ENCODE measurements at places on chromosomes 2 and 18.

DNA sequence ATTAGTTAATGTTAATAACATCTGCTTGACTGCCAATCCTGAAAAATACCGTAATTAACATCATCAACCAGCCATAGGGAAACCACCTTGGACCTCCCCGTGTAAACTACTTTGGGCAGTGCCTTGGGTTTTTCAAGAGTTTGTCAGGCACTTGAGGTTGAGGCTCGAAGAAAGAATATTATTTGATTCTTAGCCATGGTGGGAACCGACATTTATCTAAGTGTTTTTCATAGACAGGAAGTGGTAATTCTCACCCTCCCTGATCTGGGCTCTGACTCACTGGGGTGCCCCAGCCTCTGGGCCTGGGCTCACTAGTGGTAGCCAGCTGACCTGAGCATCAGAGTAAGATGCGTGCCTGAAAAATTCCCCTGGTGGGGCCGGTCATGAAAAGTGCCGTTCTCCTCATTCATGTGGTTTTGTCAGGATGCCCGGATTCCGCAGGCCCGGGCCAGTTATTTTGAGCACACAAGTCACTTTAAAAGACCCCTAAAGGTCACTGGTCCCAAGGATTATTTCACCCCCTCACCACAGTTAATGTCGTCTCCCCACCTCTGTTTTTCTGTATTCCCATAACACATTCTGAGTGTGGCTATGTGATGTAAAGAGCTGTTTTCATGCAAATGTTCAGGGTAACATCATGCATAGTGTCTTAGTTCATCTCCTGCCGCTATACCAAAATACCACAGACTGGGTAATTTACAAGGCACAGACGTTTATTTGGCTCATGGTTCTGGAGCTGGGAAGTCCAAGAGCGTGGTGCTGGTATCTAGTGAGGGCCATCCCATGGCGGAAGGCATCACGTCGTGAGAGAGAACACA is 21.6 kb upstream of the SPATA3 start:
- no peak for DNase-seq

DNA sequence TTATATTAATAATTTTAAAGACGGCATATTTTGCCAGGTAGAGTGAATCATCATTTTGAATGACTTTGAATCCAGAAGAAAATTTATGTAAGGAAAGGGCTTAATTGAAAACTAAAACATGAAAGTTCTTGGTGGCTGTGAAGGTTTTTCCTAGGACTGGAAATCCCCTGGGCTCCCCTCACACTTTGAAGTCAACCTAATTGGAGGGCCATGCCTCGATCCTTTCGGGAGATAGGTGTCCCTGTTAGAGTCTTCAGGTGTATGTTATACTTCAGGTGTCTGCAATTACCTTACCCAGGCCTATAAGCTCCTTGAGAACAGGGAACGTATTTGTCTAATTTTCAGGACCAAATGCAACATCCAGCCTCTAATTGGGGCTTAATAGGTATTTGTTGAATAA is 73.0 kb downstream of the ARL4C start:
- no peak for DNase-seq

- no peak for DNase-seq
These were observed 91.1 kb upstream of the NOL4 start for GRCh38 chr18:34315591-34316352.

GRCh38 chr18:3655254-3656050 is 205.5 kb downstream of the TGIF1 start:
- no peak for DNase-seq

GRCh38 chr2:62443886-62444285 is 62.1 kb downstream of the TMEM17 start:
- no peak for DNase-seq

GRCh38 chr2:10917927-10918326 is 6.2 kb downstream of the KCNF1 start:
- no peak for DNase-seq

- no peak for DNase-seq
These were observed 20.8 kb upstream of the TMEM17 start for GRCh38 chr2:62526531-62527381.

GRCh38 chr2:179771791-179772190 is 89.6 kb downstream of the ZNF385B start:
- no peak for DNase-seq

GRCh38 chr2:213252206-213252605 is 32.1 kb upstream of the SPAG16 start:
- DNase-seq: no peak

DNA sequence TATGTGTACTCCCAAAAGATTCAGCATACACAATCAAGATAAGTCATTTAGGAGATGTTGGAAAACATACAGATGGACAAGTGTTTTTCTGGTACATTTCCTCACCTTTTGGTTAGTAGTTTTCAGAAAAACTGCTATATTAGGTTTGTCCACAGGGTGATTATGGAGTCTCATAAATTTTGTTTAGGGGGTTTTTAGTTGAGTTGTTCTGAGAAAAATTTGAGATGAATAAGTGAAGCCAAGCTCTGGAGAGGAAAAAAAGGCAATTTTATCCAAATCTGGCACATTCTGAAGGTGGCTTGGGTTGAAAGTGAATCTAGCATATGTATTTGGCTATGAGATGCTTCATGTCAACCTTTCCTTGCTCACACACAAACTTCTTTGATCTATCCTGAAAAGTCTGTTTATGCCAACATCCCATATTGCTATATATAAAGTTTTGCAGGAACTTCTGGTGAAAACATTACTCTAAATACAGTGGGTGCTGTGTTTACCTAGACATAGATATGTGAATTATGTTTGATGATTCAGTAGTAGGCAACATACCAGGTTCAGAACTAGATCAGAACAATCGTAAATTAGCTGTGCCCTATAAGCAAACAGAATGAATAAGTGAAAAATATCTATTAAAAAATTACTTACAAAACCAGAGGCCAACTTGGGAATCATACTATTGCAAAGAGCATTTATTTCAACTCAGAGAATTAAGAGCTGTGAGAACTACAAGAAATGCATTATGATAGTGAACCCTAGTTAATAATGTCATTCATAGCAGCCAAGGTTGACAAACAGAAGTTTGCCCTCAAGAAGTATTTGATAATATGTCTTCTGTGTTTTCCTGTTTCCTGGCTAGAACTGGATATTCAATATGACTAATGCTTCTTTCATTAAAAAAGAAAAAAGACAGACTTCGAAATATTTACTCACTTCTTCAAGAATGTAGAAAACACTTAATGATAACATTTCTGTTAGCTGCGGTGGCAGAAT is 552.0 kb downstream of the IRS1 start:
- DNase-seq: no peak

GRCh38 chr2:170155022-170155722 is 22.8 kb upstream of the MYO3B start:
- DNase-seq: no peak

- DNase-seq: no peak
These were observed 1407.1 kb upstream of the ACVR2A start for GRCh38 chr2:146437712-146438111.

DNA sequence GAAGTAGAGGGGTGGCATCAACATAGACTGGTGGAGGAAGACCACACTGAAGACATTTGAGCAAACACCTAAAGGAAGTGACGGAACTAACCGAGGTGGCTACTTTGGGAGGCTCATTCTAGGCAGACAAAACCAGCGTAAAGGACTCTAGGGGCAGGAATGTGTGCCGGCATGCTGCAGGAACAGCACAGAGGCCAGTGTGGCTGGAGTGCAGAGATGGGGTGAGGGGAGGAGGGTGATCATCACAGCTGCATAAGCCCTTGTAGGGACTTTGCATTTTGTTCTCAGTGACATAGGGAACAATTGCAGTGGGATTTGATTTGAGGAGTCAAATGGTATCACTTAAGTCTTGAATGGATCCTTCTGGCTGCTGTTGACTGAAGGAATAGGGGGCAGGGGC is 253.5 kb downstream of the NCKAP5 start:
- DNase-seq: no peak

- no peak for DNase-seq
These were observed at the start of gene CTLA4 for GRCh38 chr2:203867561-203868200. CTLA4 (plus strand) TSS chr2:203867771; CDS start chr2:203867943, 172 bp downstream.

DNA sequence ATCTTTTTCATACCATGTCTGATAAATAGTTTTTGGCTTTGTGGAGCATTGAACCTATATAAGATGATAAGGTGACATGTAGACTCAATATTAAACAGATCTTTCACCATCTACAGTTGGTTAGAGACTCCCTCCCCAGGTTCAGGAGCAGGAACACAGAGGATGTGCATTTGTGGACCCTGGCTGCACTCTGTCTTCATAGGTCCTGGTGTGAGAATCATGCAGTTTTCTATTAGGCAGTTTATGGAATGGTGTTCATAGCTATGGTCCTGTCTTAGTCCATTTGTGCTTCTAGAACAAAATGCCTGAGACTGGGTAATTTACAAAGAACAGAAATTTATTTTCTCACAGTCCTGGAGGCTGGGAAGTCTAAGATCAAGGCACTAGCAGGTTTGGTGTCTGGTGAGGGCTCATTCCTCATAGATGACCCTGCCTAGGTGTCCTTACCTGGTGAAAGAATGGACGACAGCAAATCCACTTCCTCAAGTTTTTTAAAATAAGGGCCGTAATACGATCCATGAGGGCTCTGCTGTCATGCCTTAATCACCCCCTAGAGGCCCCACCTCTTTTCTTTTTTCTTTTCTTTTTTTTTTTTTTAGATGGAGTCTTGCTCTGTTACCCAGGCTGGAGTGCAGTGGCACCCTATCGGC is 35.3 kb upstream of the FAM98A start:
- DNase-seq: no peak

All from nucleus accumbens (tissue), 56 donors.